ENCODE measurements at places on chromosomes 11 and 22.

DNA sequence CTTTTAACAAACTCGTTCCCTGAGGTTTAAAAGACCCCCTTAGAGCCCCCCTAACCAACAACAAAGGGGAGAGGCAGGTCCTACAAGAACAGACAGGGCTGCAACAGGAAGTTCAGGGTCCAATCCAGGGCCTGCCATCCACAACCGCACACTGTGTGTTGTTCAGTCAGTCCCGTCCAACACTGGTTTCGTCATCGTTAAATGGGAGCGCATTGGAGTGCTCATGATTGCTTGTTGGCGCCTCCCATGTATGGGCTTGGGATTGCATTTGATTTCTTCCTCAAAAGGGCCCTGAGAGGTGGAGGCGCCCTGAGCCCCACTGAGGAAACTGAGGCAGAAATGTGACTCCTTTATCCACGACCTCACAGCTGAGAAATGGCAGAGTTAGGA lies 174.1 kb downstream of the MN1 start:
- no peak for DNase-seq

DNA sequence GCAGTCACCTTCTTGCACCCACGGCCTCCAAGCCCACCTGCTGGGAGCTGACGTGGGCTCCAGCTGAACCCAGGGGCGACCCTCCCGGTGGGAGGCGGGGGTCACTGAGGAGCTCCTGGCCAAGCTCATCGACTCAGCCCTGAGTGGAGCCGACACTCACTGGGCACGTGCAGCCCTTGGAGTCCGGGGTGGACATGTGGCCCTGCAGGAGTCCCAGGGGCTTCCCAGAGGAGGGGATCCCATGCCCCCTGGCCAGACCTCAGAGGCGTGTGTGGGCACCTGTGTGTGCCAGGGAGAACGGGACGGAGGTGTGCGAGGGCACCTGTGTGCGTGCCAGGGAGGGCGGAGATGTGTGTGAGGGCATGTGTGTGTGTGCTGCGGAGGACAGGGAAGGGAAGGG lies 20.8 kb upstream of the BRSK2 start:
- DNase-seq, result no peak

DNA sequence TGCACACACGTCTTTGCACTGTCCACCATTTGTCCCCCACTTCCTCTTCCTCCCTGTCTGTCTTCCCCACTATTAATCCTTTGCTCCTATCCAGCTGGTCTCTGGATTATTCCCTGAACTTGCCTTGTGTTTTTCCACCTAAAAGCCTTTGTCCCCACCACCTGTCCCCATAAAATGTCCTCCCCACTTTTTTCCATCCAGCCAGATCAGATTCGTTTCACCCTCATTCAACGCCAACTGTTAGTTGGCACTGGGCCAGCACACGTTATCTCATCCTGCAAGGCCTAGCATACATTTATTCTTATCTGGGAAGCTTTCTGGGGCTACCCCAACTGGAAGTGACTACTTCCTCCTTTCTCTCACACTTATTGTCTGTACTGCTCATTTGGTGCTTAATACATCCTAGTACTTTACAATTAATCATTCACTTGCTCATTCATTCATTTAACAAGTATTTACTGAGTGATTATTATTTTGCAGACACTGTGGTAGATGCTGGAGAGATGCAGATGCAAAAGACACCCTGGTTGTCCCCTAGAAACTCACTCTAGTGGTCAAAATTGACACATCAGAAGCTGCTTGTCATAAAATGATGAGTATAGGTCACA lies 96.2 kb downstream of the RASSF10 start:
- DNase-seq, result peak; percentile 34

GRCh38 chr11:74734559-74734925 lies 3.3 kb upstream of the CHRDL2 start:
- DNase-seq, result no peak

- DNase-seq, result peak; percentile 54
Measured at GRCh38 chr11:76604081-76604625, 66.4 kb downstream of the LRRC32 start.

- DNase-seq, result peak; percentile 87
Measured at GRCh38 chr11:44774108-44774507, 47.3 kb downstream of the TSPAN18 start.

- no peak for DNase-seq
Measured at GRCh38 chr11:11247576-11247975, 105.5 kb downstream of the CSNK2A3 start.

- peak; percentile 92 for DNase-seq
Measured at GRCh38 chr22:41966607-41967240, 2.5 kb upstream of the SEPTIN3 start.

GRCh38 chr11:101269990-101270660 lies 140.5 kb upstream of the PGR start:
- DNase-seq, result no peak

- DNase-seq, result no peak
Measured at GRCh38 chr11:61075891-61076290, 26.4 kb upstream of the CD5 start.

DNA sequence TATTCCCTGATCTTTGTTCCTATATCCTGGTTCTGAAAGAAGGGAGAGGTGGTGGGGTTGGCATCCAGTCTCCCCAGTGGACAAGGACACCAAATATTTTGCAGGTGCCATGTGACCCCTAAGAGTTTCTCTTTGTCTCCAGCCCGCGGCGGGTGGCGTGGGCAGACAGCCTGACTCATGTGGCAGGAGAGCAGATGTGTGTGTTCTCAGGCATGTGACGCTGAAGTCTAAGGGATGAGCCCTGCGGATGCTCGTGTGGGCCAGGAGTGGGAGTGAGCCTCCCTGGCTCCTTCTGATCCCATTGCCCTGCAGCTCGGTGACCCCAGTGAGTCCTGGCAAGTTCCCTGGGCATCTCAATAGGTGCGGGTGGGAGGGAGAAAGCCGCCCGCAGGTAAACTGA lies 94.8 kb upstream of the TBCEL start:
- no peak for DNase-seq
